NCI-H345 (cell line): ENCODE measurements at places on chromosomes 7 and 10.

DNA sequence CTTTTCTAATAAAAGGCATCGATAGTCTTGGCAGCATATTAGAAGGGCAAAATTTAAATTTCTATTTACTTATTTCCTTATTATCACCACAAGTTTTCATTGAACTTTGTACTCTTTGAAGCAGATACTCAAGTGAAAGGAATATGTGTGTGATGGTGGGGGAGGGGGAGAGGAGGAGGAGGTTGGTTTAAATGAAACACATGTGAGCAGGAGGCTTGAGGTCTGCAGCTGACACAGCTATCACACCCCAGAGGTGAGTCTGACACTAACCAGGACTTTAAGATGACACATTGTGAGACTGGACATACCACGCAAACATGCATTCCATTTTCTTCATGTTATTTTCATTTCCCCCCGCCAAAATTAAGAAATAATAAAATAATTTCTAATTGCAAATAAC lies 63.3 kb downstream of the CTTNBP2 start:
- DNase-seq: no peak

DNA sequence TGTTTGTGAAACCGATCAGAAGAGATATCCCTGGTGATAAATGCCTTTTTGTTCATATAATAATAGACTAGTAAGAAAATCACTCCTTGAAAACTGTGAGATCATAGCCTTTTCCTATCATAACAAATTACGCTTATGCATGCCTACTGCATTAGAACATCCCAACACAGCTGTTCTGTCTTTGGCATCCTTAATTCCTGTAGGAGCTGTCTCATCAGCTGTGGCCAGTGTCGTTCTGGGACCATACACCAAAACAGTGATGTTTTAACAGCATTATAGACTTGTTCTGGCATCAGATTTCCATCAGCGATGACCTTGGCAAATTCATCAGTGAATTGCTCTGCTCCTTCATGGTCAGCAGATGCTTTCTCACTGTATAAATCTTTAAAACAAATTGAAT lies 423.6 kb upstream of the LRGUK start:
- no peak for DNase-seq

- no peak for DNase-seq
Measured at GRCh38 chr7:79240413-79240812, 213.1 kb downstream of the MAGI2 start.

- no peak for DNase-seq
Measured at GRCh38 chr10:110032801-110033700, 25.3 kb downstream of the ADD3 start.

DNA sequence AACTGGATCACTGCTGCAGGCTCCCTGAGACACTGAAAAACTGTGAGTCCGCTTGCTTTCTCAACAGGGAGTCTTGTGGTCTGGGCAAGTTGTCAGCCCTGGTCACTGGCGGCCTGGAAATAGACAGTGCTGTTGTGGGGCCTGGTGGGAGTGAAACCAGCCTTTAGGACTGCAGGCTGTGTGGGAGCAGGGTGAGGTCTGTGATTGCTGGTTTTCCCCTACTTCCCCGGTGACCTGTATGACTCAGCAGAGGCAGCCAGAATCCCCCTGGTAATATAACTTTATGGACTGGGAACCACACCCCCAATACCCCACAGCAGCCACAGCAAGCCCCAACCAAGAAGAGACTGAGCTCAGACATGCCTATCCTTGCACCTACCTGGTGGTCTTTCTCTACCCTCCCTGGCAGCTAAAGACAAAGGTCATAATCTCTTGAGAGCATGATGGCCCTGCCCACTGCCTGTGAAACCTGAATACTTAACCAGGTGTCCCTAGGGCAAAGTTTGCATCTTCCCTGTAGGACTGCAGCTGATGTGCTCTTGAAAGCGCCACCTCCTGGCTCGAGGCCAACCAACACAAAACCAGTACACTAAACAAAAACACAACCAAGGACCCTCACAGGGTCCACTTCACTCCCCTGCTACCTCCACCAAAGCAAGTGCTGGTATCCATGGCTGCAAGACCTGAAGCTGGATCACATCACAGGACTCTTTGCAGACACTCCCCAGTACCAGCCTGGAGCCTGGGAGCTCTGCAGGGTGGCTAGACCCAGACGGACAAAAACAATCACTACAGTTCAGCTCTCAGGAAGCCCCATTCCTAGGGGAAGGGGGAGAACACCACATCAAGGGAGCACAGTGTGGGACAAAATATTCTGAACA lies 7.2 kb upstream of the ADAM22 start:
- peak; percentile 80 for DNase-seq

GRCh38 chr7:38448054-38448453 lies 174.6 kb upstream of the TARP start:
- no peak for DNase-seq
